ENCODE measurements at places on chromosomes 5 and 9.

DNA sequence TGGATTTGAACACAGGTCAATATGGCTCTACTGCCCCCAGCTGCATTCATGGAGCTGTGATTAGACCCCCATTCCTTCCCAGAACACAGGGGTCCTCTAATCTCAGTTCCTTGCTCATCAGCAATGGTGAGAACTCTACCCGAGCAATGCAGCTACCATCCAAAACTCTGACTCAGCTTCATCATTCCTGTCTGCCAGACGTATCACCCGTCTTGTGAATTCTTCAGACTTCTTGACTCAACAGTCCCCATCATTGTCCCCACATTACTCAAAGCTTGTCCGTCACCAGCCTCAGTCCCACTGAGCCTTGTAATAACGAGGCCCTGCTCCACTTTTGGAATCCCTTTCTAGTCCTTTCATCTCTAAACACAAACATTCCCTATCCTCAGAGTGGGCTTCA lies 36.3 kb upstream of the STX17 start:
- DNase-seq, result no peak

- DNase-seq, result no peak
Measured at GRCh38 chr9:5430912-5431311, 6.8 kb downstream of the PLGRKT start.

DNA sequence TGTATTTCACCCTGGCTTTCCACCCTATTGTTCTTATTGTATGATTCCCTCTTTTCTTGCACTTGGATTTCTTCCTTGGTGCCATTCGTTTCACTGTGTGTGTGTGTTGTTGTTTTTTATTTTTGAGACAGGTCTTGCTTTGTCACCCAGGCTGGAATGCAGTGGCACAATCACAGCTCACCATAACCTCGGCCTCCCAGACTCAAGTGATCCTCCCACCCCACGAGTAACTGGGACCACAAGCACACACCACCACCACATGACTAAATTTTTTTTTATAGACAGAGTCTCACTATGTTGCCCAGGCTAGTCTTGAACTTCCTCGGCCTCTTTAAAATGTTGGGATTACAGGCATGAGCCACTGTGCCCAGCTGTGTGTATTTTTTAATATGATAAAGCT lies 72.0 kb downstream of the MLLT3 start:
- DNase-seq, result no peak

GRCh38 chr5:9540791-9541190 lies 5.1 kb downstream of the SEMA5A start:
- DNase-seq, result no peak

GRCh38 chr5:72921886-72922285 lies 34.0 kb upstream of the FCHO2 start:
- no peak for DNase-seq

DNA sequence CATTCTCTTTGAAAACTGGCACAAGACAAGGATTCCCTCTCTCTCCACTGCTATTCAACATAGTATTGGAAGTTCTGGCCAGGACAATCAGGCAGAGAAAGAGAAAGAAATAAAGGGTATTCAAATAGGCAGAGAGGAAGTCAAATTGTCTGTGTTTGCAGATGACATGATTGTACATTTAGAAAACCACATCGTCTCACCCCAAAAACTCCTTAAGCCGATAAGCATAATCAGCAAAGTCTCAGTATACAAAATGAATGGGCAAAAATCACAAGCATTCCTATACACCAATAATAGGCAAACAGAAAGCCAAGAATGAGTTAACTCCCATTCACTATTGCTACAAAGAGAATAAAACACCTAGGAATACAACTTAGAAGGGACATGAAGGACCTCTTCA lies 21.0 kb upstream of the EPB41L4A start:
- no peak for DNase-seq

DNA sequence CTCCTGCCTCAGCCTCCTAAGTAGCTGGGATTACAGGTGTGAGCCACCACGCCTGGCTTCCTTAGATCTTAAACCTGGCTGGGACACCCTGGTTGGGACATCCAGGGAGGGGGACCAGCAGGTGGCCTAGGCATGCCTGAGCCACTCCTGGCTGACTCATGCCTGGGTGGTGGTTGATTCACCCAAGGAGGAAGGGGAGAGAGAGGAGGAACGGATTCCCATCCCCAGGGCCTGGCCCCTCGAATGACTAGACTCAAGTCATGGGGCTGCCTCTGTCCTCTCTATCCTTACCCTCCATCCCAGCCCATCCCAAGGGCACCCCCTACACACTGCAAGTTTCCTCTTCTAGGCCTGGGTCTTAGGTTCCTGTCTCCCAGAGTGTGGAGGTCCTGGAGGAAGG lies 12.7 kb downstream of the EEIG1 start:
- no peak for DNase-seq

- DNase-seq, result no peak
Measured at GRCh38 chr5:80122579-80122978, 87.4 kb downstream of the THBS4 start.

DNA sequence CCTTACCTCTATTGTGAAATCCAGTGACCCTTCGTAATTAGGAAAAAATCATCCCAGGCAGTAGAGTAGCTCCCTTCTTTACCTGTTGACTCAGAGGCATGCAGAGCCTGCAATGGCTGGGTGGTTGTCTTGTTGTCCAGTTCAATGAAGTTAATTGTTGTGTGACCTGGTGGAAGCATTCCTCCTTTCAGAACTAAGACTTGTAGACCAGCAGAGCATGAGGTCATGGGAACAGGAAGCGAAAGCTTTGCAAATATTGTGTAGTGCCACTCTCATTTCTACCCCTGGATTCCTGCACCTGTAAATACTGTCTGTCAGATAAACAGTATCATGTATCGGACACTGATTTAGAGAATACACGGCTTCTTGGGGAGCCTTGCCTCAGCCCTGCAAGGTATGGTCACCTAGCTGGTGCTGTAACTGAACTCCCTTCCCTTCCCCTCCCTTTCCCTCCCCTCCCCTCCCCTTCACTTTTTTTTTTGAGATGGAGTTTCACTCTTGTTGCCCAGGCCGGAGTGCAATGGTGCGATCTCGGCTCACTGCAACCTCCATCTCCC lies 5.7 kb upstream of the PRXL2C start:
- DNase-seq, result no peak

- DNase-seq, result no peak
Measured at GRCh38 chr5:41837793-41838192, 32.4 kb downstream of the OXCT1 start.

GRCh38 chr5:160039810-160040470 lies 31.0 kb downstream of the TTC1 start:
- no peak for DNase-seq

GRCh38 chr5:33267801-33268200 lies 173.0 kb upstream of the TARS1 start:
- DNase-seq, result no peak

DNA sequence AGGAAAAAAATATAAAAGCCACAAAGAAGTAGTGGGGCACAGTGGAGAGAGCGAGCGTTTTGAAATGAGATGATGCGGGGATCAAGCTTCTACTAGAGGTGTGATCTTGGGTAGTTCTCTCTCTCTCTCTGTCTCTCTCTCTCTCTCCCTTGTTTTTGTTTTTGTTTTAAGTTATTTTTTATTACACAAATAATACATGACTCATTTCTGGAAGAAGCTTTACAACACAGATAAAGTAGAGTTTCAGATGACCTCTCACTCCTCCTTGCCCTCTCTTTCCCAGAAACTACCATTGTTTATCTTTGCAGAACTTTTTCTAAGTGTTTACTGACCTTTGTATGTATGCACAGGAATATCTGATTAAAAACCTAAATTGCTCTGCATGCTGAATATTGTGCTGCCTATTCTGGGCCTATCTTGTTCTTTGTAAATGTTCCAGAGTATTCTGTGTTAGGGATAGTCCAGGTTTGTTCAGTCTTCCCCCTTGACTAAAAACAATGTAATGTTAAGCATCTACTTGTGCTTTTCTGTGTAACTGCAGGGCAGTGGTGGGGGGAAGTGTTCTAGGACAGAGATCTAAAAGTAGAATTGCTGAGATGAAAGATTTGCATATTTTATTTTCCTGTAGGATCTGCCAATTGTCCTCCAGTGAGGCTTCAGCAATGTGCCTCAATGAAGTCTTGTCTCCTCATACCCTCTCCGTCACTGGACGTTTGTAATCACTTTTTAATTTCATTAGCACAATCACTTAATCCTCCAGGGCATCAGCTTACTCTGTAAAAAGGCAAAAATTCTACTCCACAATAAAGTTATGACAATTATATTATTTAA lies 52.0 kb downstream of the FYB1 start:
- no peak for DNase-seq

DNA sequence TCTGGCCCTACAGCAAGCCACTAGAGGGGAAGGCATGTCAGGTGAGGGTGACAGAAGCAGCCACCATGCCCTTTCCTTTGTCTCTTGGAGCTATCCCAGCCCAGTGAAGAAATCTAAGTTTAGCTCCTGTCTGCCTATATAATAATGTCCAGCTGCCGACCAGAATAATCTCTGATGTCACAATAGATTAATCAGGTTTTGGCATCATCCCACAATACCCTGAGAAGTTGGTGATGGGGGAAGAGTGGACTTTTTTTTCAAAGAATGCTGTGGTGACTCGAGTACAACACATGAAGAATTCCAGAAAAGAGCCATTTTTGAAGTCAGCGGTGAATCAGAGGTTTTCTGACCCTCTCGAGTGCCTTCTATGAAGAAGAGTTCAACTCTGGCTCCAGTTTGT lies 1.7 kb upstream of the TSLP start:
- no peak for DNase-seq

GRCh38 chr5:1098986-1099597 lies 12.8 kb downstream of the SLC12A7 start:
- no peak for DNase-seq

DNA sequence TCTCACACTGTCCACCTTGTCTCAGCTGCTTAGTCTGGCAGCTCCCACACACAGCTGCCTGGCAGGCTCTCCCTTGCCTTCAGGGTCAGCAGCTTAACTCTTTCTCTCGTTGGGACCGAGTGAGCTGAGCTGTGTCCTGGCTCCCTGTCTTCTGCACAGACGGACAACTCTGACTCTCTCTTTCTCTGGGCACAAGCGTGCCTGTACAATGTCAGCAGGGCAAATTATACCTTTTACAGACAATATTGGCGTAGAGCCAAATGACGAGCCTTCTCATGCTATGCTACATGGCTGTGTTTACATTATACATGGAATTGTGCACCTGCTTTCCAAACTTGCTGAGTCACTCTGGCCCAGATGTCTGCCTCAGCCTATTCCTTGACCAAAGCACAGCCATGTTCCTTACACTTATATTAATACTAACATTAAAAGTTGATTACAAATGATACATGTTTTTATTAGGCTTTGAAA lies 188.6 kb downstream of the CYLC2 start:
- no peak for DNase-seq

DNA sequence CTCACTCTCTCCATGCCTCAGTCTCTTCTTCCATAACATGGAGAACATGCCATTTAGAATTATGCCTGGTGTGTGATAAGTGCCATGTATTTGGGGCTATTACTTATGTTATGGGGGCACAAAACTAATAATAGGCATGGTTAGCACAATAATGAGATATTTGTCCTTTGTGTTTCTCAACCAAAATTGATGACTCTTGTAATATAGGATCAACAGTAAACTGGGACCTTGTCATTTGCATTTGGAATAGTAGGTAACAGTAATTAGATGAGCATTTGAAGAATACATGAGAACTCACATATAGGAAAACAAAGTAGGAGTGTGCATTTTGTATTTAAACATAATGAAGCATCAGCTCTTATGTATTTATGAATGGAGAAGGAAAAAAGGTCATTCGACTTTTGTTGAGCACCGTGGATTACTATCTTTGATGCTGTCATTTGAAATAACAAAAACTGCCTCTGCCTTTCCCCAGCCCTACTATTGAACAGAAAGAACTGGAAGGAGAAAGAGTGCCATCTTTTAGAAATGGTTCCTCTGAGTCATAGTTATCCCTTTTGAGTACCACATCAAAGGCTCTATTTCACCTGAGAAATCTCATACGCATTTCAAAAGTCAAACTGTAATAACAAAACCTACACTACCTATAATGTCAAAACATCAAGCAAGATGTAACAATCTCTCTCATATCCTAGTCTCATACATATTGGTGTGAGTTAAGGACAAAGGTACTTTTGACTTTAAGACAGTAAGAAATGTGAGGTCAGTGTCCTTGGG lies 655.2 kb downstream of the PDE4D start:
- no peak for DNase-seq

GRCh38 chr5:16518606-16519005 lies 53.0 kb upstream of the ZNF622 start:
- DNase-seq, result no peak

DNA sequence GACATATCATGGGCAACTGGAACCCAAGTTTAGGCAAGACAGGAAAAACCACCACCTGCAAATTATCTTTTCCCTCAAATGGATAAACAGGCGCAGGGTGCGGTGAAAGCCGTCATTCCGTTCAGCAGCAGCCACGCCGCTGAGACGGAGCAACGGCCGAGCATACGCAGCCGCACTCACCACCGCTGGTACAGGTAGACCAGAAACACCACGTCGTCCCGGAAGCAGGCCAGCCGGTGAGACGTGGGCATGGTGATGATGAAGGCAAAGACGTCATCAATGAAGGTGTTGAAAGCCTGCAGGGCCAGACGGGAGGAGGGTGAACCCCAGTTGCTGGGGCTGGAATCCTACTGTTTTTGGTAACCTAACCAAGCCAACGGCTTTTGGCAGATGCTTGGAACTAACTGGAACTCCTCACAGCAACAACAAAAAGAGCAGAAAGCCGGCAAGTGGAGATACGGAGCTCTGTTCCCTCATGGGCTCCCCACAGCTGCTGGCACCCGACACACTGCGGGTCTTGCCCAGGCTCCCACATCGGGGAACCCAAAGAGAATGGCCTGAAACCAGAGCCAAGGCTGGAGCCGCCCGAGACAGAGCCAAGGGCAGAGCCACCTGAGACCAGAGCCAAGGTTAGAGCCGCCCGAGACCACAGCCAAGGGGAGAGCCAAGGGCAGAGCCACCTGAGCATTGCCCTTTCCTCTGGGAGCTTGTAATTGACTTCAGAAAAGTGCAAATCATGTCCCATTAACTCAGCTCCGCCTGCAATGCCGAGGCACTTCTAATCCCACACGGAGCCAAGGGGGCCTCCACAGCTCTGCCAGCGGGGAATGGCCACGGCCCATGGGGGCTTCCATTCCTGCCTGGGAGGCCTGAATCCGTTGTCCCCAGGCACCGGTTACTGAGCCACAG lies 24.2 kb downstream of the CLPTM1L start:
- DNase-seq, result no peak

GRCh38 chr5:154519359-154519758 lies 41.3 kb upstream of the HAND1 start:
- no peak for DNase-seq

GRCh38 chr5:24163091-24163490 lies 481.7 kb downstream of the CDH10 start:
- no peak for DNase-seq

DNA sequence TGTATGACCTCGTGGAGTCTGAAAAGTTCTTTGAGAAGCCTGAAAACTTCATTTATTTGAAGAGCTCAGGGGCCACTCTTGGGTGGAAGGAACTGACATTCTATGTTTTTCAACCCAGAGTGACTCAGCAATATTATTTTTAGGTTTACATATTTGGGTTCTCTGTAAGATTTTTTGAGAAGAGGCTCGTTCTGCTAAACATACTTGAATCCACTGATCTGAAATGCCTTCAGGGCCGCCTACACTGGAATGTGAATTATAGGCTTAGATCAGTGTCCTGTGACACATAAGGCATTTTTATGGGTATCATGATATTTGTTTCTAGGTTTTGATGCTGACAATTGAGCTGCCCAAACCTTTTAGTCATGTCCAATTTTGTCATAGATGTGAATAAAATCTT lies 86.2 kb downstream of the PSAT1 start:
- DNase-seq, result no peak

GRCh38 chr5:6576861-6577501 lies 55.9 kb downstream of the NSUN2 start:
- no peak for DNase-seq

- DNase-seq, result no peak
Measured at GRCh38 chr5:122749886-122750285, 25.0 kb upstream of the SNX2 start.

All from stimulated activated CD8-positive, alpha-beta memory T cell treated with anti-CD3 and anti-CD28 coated beads, Interleukin-4, amount 100 ng/mL, for 1 hour (primary cell).